ENCODE measurements at places on chromosomes 1 and 21. TPM values are rescaled to one million over a fixed set of nuclear protein-coding genes. Genes with fewer than 3 reads are reported as not detected.

Gene TNFSF18
- 1.8 TPM for total RNA-seq

Gene B3GALT5
- 3.2 TPM for total RNA-seq

Gene ZYG11A
- 0.92 TPM for total RNA-seq

Gene CD52
- not detected for total RNA-seq

Gene FAM72D
- 0.92 TPM for total RNA-seq

Gene MSH4
- 1.6 TPM for total RNA-seq

Gene RNF223
- total RNA-seq, result not detected

Gene IVL
- total RNA-seq, result not detected

Gene DHRS3
- 28.4 TPM for total RNA-seq
